ENCODE measurements at places on chromosomes 13 and 19.

DNA sequence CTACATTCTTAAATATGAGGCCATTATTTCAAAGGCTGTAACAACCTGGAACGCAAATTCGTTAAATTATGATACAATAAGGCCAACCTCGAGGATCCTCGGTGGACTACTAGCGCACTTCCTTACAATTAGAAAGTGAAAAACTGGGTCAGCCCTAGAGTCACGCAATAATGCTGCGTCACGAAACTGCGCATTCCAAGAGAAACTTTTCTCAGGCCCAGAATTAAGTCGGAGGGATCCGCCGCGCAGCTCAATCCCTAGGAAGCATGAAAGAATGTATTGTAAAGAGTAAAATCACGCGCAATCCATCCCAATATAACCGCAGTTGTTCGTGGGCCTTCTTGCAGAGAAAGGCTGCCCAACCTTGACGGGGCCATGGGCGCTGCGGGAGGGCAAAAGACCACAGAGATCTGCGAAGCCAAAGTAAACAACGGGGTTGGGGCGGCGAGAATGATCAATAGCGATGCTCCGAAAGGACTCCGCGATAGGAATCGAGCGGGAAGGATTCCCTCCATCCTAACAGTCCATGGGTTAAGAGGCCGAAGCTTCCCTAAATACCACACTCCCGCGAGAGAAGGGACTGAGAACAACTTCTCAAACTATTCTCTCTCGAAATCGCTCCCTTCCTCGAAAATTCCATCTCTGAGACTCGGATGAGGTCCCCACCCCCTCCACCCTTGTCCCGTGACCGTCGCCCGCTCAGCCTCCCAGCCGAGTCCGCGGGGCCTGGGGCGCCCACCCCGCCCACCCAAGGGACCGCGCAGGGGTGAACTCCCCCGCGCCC, 564 bp downstream of the SPART start:
- DNase-seq, result peak; percentile 42

DNA sequence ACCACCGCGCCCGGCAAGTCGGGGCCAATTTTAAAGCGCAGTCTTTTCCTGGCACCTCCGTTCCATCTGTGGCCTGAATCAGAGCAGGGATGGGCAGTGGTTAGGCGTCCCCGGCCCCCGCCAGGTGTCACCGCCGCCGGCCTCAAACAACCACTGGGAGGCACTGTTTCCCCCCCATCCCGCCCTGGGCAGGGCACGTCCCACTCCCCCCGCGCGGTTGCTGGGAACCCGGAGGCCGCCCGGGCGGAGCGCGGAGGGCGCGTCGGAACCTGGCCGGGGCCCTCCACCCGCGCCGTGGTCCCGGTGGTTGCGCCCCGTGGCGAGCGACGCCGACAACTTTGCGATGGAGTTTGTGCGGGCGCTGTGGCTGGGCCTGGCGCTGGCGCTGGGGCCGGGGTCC, at the start of gene GRIN3B:
Gene GRIN3B, plus strand, starts transcription at position 325 of the 400 bp plus-strand sequence. Its CDS starts 19 bp downstream, at position 344.
- DNase-seq, result peak; percentile 80

GRCh38 chr13:42174344-42175162, 97.4 kb upstream of the AKAP11 start:
- no peak for DNase-seq

- no peak for DNase-seq
Measured at GRCh38 chr13:51689663-51689996, 105.4 kb downstream of the WDFY2 start.

GRCh38 chr19:2097203-2097885, 629 bp downstream of the IZUMO4 start:
- peak; percentile 61 for DNase-seq

- no peak for DNase-seq
Measured at GRCh38 chr19:18008814-18009213, 844 bp downstream of the ARRDC2 start.

DNA sequence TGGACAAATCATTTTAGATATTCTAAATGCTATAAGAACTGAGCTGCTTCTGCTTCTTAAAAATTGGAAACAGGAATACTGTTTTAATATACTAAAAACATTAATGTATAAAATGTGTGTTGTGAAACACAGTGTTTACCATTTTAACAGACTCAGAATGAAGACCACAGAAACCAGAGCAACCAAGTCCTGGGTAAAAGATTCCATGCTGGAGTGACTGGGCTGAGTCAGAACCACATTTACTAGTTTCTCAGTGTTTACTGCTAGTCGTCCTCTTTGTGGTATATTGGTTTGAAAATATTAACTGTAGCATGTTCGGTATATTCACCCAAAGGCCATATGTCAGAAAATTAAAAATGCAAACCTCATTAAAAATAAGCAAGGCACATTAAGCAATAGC, 31.9 kb downstream of the ANKRD10 start:
- no peak for DNase-seq
